Progenitor cell of endocrine pancreas (in vitro differentiated cells): ENCODE measurements at places on chromosomes 3 and 15.

DNA sequence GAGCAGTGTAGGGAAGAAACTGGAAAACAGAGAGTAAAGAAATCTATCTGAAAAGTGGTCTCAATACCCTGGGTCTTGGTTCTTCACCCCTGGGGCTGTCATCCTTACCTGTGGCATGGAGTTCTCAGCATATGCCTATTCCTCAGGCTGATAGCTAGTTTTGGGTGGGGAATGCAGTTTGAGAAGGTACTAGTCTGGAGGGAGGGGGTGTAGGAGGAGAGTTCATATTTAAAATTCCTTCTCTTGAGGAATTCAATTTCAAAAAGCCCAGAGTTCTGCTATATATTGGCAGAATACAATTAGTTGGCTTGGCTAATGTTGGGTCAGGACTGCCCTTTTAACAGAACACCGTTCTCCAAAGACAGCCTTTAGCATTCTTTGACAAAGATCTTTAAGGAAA, 82.9 kb upstream of the NPHP3 start:
- no peak for DNase-seq

DNA sequence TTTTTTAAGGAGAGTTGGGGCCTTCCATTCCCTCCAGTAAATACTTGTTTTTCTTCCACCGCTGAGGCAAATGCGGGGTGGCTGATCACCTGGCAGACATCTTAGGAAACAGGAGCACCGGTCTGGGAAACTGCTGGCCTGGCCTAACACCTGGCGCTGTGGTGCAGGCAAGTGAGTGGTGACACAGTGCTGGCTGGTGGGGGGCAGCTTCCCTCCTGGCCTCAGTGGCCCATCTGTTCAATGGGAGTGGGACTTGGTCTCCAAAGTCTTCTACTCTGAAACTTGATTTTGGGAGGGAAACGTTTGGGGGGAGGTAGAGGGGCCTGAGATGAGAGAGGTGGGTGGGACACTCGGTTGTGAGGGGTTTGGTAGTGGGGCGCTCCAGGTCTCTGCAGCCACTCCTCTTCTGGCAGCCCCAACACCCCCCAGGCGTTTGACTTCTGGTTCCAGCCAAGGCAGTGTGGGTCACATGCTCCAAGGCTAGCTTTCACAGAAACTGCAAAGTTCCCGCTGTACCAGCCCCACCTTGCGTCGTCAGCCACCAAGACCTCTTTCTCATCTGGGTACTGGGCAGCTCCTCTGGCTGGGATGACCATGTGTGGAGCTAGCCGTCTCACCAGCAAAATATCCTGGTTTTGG, 4.7 kb downstream of the GHRL start:
- DNase-seq, result no peak

GRCh38 chr3:112633191-112633590, 7.8 kb downstream of the CCDC80 start:
- no peak for DNase-seq

GRCh38 chr3:31981206-31982181, at the start of the genes OSBPL10 and ZNF860:
Gene OSBPL10, minus strand, starts transcription at chr3:31981262. Its CDS starts 83 bp downstream, at chr3:31981179.
Gene ZNF860, plus strand, starts transcription at chr3:31981750. Its CDS starts 7,330 bp downstream, at chr3:31989080.
- DNase-seq, result peak; percentile 46

GRCh38 chr3:56468184-56469106, at the start of gene ERC2:
Gene ERC2, minus strand, starts transcription at chr3:56468467.
- DNase-seq, result peak; percentile 83

GRCh38 chr15:88220443-88221335, 35.9 kb downstream of the NTRK3 start:
- no peak for DNase-seq

DNA sequence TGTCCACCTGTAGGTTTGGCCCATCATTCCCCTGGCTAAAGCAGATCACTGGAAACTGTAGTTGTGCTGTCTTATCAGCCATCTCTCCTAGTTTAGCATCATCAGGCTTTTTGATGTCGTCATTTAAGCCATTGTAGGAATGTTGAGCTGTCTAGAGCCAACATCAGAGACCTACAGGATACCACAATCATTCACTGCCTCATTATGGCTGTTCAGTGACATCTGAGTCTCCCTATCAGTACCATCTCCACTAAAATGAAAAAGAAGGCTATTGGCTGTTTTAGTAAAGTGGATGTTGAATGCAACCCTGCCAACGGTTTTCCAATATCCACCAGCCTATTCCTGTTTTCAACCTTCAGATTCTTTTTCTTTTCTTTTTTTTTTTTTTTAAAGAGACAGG, 29.2 kb downstream of the RLBP1 start:
- DNase-seq, result no peak

DNA sequence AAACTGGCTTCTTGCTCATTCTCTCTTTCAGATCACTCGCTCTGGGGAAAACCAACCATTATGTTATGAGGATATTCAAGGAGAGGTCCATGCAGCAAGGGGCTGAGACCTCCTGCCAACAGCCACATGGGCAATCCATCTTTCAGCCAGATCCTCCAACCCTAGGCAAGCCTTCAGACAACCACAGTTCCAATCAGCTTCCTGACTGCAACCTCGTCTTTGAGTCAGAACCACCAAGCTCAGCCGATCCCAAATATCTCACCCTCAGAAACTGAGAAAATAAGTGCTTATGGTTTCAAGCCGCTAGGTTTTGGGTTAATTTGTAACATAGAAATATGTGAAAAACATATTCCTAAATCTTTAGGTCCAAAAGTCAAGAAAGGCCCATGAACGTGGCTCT, 10.3 kb downstream of the LDHAL6B start:
- DNase-seq, result no peak

DNA sequence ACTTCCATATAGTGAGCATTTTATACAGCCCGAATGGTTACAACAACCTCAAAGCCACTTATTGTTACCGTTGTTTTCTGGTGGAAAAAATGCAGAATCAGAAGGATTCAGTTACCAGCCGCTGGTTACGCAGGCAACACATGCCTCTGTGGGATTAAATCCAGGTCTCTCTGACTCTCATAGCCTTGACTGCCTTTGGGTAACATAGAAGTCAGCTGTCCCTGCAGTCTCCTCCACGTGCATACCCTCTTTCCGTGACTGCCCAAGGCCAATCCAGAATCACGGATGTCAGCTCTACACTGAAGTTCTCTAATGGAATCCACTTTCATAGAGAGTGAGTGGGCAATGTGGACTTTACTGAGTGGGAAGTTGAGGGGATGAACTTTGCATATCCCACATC, 189.5 kb upstream of the DNAJC19 start:
- DNase-seq, result no peak

- no peak for DNase-seq
Observed at GRCh38 chr3:196357905-196358304, 19.7 kb upstream of the TM4SF19 start.

DNA sequence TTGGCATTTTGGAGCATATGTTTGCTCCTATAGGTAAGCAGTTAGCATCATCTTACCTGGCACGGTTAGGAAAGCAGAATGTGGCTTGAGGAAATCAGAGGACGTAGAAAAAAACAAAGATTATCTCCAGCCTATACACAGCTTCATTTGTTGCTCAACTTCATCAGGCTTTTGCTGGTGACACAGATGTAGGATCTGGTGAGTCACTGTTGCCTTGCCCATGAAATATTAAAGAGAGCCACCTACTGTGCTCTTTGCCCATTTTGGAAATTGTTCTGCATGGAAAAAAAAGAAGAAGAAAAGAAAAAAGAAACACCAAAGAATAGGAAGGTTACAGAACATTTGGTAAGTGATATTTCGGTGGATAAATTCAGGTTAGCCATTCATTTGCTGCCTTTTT, 3.8 kb downstream of the IL1RAP start:
- no peak for DNase-seq

- no peak for DNase-seq
Observed at GRCh38 chr15:87816016-87816415, 440.5 kb downstream of the NTRK3 start.
